IPS DF 6.9 (cell line): ENCODE measurements at places on chromosomes 16 and 17.

DNA sequence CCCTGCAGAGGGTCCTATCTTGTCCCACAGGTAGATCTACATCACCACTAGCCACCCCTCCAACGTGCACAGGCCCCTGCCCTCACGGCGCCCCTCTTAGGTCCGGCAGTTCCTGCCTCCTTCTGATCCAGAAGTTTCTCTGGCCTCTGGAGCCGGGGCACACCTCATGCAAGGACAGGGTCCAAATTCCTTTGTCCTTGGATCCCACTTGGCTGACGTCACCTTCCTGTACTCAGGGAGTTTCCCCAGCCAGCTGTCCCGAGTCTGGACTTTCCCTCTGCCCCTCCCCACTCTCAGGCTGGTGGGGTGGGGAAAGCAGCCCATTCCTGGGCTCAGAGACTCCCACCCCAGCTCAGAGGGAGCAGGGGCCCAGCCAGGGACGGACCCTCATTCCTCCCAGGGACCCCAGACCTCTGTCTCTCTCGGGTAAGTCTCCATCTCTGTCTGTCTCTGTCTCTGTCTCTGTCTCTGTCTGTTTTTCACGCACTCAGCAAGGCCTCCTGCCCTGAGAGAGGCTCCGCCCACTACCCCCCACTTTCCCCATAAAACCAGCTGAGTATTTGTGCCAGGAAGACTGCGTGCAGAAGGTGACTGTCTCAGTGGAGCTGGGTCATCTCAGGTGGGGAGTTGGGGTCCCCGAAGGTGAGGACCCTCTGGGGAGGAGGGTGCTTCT, at the start of gene IL32:
TSS of gene IL32 (plus strand) at position 572 of the 673 bp plus-strand sequence. CDS start 172 bp downstream, outside the sequence.
- no peak for DNase-seq

DNA sequence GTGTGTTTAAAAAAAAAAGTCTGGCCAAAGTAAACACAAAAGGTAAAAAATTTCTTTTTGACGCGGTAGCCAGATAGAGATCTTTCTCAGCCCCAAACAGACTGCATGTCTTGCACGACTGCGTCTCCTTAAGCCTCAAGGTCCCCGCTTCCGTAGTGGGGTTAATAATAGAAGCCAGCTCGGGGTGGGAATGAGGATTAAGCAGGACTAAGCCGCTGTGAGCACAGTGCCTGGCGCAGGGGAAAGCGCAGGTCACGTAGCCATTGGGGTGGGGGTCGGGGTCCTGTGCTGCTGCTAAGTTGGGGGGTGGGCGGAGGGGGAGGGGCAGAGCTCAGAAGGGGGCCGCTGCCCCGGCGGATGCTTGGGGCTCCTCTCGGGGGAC, 521 bp downstream of the GGA2 start:
- DNase-seq, result no peak

GRCh38 chr17:338442-339192, 14.0 kb downstream of the RPH3AL start:
- DNase-seq, result no peak

DNA sequence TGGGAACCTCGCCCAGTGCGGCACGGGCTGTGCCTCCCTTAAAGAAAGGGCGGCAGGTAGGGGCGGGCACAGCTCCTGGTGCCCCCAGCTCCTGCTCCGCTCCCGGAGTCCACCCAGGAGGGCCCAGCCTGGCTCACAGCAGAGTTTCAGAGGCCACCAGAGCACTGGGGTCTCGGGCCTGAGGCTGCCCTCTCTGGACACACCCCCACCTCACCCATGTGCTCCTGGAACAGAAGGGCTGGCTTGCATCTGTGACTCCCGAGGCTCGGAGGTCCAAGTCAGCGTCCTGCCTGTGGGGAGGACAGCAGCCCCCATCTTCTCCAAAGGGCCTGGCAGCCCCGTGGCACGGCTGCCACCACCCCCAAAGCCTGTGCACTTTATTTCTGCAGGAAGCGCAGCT, 62.7 kb downstream of the RBFOX3 start:
- no peak for DNase-seq

GRCh38 chr17:60284709-60285108, 107.2 kb downstream of the USP32 start:
- no peak for DNase-seq

- DNase-seq, result no peak
These were observed 29.7 kb downstream of the RAI1 start for GRCh38 chr17:17710728-17711541.

DNA sequence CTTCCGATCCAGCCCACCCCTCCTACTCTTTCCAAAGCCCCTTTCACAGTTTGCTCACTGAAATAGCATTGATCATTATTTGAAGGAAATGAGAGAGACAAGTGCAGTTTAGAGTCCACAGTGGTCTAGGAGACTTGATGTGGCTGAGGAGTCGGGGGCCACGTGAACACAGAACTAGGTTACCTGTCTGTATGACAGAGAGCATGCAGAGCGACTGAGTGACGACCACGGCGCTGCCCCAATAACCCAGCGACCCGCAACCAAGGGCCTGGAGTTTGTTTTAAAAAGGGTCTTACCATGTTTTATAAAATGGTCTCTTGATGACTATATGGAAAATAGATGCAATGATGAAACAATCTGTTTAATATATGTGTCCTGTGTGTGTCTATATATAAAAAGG, 39.5 kb downstream of the NDEL1 start:
- DNase-seq, result no peak

DNA sequence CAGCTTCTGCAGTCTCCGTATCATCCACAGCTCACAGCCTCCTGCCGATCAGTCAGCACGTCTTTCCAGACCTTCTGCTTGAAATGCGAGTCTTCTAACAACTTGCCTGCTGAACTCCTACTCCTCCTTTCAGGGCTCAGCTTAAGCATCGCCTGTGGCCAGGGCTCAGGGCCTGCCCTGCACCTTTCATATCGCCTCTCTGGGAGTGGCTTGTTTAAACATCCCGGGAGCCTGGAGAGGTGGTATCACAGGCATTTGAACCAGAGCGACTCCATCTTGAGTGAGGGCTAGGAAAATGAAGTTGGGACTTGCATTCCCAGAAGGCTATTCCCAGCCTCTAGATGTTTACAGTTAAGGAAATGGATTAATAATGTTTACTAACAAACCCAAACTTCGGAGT, 13.9 kb upstream of the CYB561 start:
- no peak for DNase-seq

- no peak for DNase-seq
These were observed 41.8 kb downstream of the MYO18A start for GRCh38 chr17:29138184-29138955.

- DNase-seq, result no peak
These were observed 67.5 kb upstream of the LGALS9 start for GRCh38 chr17:27563532-27563931.

- no peak for DNase-seq
These were observed 18.5 kb downstream of the SRCIN1 start for GRCh38 chr17:38587203-38587602.

DNA sequence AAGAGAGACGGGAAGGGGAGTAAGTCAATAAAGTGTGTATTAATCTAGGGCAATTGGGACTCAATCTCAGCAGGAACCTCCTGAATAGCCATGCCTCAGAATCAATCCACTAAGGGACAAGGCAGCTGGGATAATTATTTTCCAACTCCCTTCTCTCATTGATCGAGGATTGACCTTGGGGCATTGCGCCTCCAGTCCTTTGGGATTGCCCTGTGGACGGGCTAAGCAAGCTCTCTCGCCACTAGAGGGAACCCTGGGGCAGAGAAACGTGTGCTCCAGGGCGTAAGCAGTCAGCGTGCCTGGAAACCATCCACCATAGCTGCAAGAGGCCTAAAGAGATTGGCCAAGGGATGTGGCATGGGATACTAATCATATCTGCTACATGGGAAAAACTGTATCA, 53.9 kb upstream of the ERCC4 start:
- DNase-seq, result peak; percentile 55

- DNase-seq, result no peak
These were observed 18.6 kb upstream of the HAPSTR1 start for GRCh38 chr16:9072806-9073341.

- no peak for DNase-seq
These were observed 2.4 kb upstream of the PERCC1 start for GRCh38 chr16:1428511-1428910.

DNA sequence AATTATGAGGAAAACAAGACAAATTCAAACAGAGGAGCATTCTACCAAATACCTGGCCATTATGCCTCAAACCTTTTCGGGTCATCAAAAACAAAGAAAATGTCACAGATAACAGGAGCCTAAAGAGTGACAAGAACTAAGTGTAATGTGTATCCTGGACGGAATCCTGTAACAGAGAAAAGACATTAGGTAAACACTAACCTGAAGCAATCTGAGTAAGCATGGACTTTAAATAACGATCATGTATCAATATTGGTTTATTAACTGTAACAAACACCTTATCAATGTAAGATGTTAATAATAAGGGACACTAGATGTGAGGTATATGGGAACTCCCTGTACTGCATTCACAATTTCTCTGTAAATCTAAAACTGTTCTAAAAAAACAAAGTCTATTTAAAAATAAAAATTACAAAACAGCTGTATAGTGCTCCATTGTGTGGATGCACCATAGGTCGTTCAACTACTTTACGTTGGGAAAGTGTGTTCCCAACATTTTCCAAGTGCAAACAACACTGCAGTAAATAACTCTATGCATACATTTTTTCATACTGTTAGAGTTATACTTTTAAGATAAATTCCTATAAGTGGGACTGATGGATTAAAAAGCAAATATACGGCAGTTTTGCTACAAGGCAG, 14.8 kb downstream of the CMC2 start:
- no peak for DNase-seq

- DNase-seq, result no peak
These were observed 1.5 kb downstream of the GGA2 start for GRCh38 chr16:23508589-23509440.

DNA sequence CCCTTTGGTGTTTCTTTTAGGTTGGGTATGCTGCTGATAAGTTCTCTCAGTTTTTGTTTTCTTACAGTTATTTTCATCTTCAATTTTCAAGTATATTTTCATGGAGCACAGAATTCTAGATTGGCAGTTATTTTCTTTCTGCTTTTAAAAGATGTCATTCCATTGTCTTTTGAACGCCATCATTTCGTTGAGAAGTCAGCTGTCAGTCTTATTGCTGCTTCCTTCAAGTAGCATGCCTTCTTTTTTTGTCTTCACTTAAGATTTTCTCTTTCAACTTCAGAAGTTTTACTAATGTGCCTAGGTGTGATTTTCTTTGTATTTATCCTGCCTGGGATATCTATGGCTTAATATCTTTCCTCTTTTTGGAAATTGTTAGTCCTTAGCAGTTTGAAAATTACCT, 262.2 kb upstream of the PMFBP1 start:
- DNase-seq, result peak; percentile 27

GRCh38 chr17:8019665-8020650, 17.5 kb downstream of the GUCY2D start:
- DNase-seq, result no peak

GRCh38 chr17:31398381-31399311, 7.2 kb downstream of the RAB11FIP4 start:
- DNase-seq, result no peak

DNA sequence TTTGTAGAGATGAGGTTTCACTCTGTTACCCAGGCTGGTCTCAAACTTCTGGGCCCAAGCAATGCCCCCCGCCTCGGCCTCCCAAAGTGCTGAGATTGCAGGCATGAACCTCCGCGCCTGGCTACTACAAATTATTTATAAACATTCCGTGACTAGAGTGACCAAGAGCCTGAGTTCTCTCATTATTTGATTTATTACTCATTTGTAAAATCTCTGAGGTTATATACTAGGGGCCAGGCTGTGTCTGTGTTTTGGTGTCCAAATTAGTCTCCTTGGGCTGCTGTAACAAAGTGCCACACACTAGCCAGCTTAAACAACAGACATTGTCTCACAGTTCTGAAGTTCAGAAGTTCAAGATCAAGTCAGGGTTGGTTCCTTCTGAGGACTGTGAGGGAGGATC, 70.8 kb upstream of the ELAC2 start:
- DNase-seq, result no peak

DNA sequence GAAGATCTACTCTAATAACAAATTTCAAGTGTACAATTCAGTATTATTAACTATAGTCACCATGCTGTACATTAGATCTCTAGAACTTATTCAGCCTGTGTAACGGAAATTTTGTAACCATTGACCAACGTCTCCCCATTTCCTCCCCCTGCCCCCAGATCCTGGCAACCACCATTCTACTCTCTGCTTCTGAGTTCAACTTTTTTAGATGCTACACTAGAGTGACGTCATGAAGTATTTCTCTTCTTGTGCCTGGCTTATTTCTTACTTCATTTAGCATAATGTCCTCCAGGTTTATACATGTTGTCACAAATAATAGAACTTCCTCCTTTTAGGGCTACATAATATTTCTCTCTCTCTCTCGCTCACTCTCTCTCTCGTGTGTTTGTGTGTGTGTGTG, 157.5 kb downstream of the ANKFN1 start:
- DNase-seq, result no peak

GRCh38 chr16:89442990-89443726, 47.2 kb downstream of the ANKRD11 start:
- no peak for DNase-seq

GRCh38 chr16:54385141-54385540, 98.6 kb upstream of the IRX3 start:
- DNase-seq, result no peak

DNA sequence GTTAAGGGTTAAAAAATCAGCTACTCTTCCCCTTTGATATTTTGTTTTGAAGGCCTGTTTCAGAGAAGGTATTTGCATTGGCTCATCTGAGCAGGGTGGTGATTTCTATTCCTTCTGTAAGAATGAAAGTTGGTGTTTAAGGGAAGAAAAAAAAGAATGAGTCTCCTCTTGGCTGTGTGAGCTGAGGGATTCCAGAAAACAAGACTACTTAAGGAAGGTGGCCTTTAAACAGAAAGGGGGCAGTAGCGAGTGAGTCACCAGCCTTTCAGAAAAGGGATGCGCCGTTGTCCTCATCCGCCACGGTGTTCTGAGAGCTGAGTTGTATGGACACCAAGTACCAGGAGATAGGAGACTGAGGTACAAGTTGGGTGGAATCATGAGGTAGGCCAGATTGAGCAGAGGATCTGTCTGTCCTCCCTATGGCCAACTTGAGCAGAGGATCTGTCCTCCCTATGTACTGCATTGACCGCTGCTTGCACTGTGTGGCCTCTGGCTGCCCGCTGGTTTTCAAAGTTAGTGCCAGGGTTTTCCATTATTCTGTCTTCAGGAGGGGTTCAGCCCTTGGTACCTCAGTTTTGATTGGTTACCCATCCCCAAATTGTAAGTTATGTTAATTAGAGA, 8.2 kb downstream of the PRKCA start:
- no peak for DNase-seq

DNA sequence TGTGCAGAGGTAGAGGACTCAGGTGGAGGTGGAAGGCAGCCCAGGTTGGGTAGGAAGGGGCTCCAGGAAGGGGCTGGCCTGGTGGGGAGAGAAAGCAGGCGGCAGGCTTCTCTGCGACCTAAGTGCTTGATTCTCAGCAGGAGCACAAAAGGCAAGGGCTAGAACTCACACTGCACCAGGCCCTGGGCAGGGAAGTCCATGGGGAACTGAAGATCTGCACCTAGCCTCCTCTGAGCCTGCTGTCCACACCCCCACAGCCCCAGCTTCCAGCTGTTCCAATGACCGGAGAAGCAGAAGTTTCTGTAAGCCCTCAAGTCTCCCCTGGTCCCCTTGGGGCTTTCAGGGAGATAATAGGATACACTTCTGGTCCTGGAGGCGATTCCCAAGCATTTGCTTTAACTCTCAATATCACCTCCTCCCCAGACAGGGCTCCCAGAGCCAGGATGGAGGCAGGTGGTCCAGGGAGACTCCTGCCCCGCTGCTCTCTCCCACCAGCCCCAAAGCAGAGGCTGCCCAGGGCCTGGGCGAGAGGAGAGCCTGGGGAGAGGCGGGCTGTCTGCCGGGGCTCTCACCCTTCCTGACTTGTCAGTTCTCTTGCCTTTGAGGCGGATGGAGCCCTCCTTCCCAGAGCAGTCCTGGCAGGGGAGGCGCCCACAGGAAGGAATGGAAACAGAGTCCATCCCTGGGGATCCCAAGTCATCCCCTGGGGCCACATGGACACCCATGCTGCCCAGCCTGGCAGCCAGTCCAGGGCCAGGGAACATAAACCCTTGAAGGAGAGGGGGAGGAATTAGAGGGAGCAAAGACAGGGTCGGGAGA, 126.0 kb downstream of the RBFOX3 start:
- DNase-seq, result no peak
